ENCODE measurements at places on chromosomes 11 and 22.

DNA sequence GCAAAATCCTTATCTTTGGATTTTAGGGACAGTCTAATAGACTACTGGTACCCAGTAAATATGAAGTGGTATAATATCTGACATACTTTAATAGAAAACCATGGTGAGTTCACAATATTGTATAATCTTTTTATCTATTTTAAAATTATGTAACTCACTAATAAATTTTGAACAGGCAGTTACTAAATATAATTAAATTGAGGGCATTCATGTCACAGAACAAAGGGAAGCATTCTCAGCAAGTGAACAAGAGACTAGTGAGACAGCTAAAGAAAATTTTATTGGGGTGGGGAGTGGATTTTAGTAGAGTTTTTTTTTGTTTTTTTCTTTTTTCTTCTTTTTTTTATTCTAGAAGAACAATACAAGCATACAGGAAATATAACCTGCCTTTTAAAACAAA lies 55.0 kb downstream of the DNAJC24 start:
- no peak for DNase-seq

GRCh38 chr22:32901925-32902324 lies 100.4 kb downstream of the TIMP3 start:
- DNase-seq: no peak

DNA sequence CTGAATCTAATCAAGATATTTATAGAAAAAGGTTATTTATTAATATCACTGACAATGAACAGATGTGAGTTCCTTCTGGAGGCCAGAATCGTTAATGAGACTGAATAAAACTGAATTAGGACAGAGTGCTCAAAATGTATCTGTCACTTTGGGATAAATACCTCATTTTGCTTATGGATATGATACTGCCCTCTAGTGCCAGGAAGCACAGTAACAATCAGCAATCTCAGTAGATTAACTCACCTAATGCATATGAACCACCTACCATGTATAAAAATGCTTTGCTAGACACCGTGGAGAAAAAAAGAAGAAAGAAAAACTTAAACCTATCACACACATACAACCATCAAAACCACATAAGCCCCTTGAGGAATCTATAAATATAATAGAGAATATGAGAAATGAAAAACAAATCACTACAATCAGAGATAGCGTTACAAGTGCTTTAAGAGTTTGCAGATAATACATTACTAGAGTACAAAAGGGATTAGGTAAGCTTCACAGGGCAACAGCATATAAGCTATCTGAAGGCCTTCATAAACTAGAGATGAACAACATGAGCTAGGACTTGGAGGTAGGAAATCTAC lies 117.4 kb downstream of the SGSM3 start:
- peak; percentile 22 for DNase-seq

DNA sequence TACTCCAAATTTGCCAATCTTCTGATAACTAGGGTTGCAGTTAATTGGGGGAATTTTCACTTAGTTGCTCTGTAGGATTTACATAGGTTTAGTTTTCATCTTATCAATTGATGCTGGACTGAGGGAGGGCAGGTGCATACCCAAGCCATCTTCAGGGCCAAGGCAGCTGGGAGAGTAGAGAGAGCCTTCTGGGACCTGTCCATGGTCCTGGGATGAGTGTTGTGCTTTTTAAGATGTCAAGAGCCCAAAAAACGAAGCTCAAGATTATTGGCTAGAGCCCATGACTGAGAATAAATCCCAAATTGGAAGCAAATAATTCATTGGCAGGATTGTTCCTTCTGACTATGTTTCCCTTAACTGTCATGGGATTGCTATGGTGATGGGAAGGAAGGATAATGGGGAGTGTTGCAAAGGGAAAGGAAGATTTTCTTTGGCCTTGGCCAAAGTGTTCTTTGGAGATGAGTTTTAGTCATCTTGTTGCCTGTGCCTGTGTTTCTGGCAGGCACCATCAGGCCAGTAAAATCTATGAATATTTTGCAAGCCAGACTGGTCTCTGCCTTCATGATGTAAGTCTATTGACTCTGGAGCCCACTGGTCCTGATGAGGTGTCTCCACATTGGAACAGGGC lies 4.5 kb downstream of the SLC22A6 start:
- no peak for DNase-seq

GRCh38 chr11:68966894-68967780 lies 13.6 kb downstream of the MRGPRD start:
- no peak for DNase-seq

DNA sequence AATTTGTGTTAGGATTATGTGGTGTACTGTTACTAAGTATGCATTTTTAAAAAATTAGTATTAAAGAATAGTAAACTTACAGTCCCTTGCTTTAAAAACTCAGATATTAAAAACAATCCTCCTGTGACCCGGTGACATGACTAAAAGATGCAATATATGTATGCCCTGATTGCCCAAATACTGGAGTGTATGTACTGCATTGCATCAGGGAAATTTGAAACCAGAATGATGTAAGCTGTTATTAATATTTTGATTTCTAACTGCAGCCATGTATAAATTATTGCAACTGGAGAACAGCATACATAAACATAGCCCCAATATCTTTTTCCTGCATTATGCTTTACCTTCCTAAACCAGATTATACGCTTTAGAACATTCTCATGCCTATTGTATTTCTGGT lies 3.7 kb upstream of the HSPA8 start:
- DNase-seq: peak; percentile 32

DNA sequence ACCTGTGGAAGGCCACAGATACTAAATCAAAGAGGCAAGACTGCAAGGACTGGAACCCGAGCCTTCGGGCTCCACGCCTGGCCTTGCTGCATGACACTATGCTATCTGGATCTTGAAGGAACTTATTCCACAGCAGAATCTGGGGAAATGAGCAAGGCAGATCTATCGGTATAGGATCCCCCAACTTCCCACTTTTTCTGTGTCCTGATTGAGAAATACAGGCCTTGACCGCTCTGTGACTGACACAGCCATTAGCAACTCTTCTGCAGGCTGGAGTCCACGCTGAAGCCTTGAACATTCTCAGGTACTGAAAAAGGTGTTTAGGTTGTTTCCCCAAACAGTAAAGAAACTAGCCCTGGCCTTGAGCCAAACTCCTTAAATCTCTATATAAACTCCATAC lies 241.2 kb upstream of the NARS2 start:
- DNase-seq: no peak

DNA sequence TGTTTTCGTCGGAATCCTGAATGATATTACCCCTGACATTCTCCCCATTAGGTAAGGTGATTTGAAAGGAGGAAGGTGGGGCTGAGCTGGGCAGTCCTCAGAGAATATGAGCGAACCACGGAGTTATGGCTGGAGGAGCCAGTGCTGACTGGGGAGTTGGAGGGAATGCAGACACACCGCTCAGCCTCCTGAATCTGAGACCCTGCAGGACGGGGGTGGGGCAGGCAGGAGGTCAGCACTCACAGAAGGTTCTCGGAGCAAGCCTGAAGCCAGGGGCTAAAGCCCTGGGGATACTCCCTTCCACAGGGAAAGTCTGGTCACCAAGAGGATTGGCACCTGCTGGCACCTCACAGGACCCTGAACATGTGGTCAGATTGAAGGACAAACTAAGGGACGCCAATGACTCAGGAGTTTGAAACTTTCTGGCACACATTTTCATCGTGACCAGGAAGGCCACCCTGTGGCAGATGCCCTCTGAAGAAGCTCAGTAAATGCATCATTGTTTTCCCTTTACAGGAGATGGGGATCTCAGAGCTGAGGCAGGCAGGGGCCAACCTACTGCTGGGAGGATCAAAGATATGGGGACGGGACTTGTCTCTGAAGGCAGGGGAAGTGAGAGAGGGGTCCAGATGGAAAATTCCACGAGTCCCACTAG lies 26.9 kb upstream of the FCHSD2 start:
- no peak for DNase-seq

DNA sequence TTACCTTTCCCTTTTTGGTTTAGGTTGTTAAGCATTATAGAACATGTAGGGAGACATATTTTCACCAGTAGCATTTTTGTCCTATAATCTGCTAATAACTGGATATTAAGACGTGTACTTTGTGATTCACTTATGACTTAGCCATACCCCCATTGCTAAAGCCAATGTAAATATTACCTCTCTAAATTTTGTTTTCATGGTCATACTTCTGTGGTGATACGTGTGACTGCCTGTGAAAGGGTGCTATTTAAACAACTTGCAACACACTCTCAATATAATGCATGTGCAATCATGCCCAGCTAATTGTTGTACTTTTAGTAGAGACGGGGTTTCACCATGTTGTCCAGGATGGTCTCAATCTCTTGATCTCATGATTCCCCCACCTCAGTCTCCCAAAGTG lies 36.2 kb upstream of the PAK1 start:
- peak; percentile 32 for DNase-seq

GRCh38 chr11:131614631-131615030 lies 244.2 kb downstream of the NTM start:
- no peak for DNase-seq

- no peak for DNase-seq
Observed at GRCh38 chr11:33703788-33704187, 3.2 kb upstream of the C11orf91 start.

DNA sequence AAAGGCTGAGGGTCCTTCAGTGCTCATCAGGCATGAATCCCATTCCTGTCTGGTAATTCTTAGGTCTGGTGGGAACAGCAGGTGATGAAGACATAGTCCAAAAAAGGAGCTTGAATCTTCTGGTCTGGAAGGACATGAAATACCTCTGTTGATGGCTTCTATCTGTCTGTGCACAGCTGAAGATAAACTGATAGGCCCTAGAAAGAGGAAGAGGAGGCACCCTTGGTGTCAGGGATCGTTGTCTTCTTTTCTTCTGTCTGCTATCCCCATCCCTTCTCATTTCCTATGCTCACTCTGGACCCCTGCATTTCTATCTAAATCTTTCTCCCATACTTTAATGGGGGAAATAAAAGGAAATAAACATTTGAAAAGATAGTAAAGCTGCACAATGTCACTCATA lies 9.4 kb downstream of the AGBL2 start:
- no peak for DNase-seq

GRCh38 chr11:19829109-19829837 lies 116.6 kb downstream of the NAV2 start:
- peak; percentile 37 for DNase-seq

DNA sequence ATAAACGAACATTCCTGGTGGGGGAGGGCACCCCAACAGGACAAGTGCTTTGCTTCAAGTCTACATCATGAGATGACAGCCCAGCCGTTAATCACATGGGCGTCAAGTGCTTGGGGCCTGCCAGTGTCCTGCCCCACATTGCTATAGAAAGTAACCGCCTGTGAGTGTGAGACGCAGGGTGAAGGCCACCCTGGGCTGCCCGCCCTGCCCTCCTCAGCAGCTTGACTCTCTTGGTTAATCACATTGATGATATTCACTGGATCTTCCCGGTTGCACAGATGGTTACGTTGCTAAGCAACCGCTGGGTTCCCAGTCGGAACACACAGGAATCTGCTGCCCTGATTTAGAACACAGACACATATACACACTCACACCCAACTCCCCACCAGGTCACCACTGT lies 79.3 kb downstream of the CTTN start:
- DNase-seq: peak; percentile 22

DNA sequence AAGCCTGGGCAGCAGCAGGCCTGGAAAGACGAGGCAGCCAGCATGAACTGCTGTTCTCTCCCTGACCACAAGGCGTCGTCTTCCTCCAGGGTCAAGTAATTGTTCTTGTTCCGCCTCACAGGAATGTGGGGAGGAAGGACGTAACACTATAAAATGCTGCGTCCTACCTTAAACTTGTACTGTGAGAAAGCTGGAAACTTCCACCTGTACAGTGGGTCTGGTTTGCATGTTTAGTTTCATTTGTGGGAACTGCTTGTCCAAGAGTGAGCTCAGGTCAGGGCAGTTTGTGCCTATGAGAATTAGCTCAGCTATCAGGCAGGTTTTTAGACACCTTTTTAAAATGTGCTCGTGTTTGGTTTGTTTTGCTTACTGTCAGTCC lies 55.2 kb downstream of the PANX1 start:
- peak; percentile 77 for DNase-seq

DNA sequence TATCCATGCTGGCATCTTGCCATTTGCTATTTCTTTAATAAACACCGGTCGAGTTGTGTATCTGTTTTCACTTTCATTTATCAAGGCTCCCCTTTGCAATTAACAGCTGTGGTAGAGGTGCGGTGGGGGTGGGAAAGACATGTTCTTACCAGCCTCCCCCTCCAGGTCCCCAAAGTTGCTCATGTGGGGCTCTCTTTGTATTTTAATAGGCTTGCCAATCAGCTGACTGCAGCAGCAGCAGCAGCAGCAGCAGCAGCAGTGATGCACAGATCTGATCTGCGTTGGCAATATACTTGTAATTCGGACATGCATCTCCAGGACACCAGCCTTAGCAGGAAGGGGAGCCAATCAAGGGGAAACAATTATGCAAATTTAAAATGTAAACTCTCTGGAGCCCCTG lies 40.3 kb upstream of the E2F8 start:
- no peak for DNase-seq

- DNase-seq: no peak
Observed at GRCh38 chr11:117019871-117020270, 78.4 kb downstream of the SIK3 start.

GRCh38 chr11:76209375-76209972 lies 3.2 kb upstream of the WNT11 start:
- peak; percentile 18 for DNase-seq

- DNase-seq: no peak
Observed at GRCh38 chr22:31585161-31585859, 76.7 kb downstream of the PISD start.

DNA sequence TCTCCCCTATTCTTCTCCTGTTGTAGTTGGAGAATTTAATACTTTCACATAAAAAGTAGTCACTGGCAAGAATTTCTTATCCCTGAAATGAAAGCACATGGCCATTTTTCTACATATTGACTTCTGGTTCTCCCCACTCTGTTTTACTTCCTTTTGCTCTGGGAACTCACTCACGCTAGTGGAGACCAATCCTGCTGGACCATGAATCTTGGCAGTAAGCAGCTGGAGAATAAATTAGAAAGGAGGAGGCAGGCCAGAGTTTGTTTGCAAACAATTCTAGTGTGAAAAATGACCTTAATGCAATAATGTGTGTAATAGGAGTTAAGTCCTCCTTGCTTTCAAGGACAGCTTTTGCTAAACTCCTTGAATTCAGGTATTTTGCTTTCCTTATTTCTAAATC lies 412.3 kb upstream of the CHORDC1 start:
- no peak for DNase-seq

DNA sequence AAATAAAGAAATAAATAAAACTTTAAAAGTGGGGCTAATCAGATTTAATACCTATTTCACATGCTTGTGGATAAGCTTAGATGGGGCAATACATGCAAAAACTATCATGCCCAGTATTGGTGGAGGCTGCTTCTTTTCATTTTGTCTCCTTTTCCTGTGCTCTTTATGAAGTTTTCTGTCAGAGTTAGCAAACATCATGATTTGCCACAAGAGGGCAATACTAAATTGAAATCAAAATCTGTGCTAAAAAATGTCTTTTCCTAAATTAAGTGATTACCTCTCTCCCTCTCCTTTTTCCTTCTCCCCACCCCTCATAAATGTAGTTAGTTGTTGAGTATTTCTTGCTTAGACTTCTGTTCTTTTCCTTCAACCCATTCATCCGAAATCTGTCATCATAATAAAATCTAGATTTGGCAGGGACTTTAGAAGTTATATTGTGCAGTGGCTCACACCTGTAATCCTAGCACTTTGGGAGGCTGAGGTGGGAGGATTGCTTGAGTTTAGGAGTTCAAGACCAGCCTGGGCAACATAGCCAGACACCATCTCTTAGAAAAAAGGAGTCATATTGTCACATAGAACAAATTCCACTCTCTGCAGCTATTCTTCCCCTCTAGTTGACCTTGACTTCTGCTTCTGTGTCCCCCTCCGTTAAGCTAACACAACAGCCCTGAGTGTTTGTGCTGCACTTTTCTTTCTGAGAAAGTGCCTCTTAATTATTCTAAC lies 4.7 kb upstream of the ARHGAP42 start:
- no peak for DNase-seq

Data from DMS79 treated with DMSO at 0.1 percent for 48 hours (cell line).